ENCODE measurements at places on chromosomes 6 and 20.

- DNase-seq, result no peak
These were observed 625.7 kb downstream of the HTR1B start for GRCh38 chr6:76837564-76837963.

DNA sequence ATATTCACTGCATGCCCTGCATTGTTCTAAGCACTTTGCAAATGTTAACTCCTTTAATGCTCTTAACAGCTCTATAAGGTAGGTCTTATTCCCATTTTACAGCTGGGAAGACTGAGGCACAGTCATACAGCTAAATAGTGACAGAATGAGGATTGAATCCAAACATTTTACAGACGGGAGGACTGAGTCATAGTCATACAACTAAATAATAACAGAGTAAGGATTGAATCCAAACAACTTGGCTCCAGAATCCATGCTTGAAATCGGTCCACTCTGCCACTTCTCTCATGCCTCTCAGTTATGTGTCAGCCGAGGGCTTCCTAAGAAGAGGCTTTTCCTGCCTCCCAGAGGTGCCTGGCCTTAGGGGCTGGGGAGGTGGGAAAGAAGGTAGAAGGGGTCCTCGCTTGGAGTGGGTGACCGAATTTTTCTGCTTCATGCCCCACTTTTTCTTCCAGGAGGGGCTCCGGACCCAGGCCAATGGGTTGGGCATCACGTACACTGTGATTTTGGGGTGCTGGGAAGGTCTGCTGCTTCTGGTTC, 137.4 kb upstream of the RNF24 start:
- no peak for DNase-seq

DNA sequence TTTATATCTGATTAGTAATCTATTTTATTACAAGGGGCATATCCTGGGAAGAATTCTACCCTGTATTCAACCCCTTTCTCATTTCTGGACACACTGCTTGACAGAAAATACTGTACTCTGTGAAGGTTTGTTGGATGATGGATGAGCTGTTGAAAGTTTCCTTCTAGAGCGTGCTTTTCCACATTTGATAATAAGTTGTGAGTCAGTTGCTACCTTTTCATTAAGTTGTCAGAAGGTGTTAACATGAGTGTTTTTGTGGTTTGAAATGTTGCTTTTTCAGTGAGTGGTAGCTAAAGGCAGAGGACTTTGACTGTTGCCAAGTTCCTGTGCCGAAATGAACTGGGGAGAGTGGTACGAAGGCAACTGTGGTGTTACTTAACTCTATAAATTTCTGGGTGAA, 3.9 kb upstream of the ECI2 start:
- no peak for DNase-seq

DNA sequence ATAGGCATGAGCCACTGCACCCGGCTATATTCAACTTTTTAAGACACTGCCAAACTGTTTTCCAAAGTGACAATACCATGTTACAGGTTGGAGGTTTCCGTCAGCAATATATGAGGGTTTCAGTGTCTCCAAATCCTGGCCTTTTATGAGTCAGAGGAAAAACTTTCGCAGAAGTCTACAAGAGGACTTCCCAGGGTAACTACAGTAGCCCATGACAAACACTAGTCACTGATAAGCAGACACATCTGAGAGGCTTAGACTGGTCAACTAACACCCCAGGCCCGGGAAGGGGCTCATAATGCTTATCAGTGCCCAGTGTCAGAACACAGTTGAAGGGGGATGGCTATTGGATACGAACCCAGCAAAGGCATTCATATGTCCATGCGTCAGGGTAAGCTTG, 85.4 kb downstream of the SOX4 start:
- DNase-seq, result no peak

GRCh38 chr6:41426438-41426851, 91.0 kb downstream of the NCR2 start:
- no peak for DNase-seq

GRCh38 chr20:49914310-49915117, 815 bp downstream of the SPATA2 start:
- no peak for DNase-seq

DNA sequence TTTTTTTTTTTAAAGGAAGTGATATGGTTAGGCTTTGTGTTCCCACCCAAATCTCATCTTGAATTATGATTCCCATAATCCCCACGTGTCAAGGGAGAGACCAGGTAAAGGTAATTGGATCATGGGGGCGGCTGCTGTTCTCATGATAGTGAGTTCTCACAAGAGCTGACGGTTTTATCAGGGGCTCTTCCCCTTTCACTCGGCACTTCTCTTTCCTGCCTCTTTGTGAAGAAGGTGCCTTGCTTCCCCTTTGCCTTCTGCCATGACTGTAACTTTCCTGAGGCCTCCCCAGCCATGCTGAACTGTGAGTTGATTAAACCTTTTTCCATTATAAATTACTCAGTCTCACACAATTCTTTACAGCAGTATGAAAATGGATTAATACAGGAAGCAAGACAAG, 64.3 kb downstream of the ZFP64 start:
- DNase-seq, result no peak
